Posterior vena cava (tissue), 2 donors: ENCODE measurements at places on chromosomes 6 and 20. TPM values are rescaled to one million over a fixed set of nuclear protein-coding genes. Genes with fewer than 3 reads are reported as not detected.

- DNase-seq, result no peak
Measured at GRCh38 chr6:84569882-84570281, 194.5 kb downstream of the TBX18 start.

DNA sequence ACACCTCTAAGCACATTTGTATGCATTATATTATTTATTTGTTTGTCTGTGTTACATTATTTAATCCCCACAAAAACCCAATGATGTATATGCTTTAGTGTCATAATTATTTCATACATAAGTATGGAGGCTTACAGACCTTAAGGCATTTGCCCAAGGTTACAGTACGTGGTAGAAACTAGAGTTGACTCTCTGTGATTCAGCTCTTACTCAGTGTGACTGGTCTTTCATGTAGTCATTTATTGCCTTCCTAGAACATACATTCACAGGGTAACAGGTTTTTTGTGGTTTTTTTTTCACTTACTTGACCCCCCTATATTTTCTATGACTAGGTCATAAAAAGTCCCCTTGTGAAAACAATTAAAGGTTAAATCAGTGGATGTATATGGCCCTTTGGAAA is 566.8 kb downstream of the TFAP2A start:
- DNase-seq, result no peak

DNA sequence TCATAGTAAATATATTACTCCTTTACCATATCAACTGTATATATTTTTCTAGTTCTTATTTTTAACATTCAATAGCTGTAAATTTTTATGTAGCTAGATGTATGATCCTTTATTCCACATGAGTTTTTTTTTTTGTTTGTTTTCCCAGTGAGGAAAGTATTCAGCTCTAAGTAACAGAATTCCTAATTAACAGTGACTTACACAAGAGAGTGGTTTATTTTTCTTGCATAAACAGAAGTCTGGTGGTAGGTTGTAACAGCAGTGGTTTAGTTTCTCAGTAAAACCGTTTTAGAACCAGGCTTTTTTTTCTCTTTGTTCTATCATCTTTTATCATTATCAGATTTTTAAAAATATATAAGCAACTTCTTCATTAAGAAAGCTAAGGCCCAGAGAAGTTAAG is 116.9 kb upstream of the FLRT3 start:
- no peak for DNase-seq

- no peak for DNase-seq
Measured at GRCh38 chr6:127606131-127606562, 29.2 kb downstream of the C6orf58 start.

DNA sequence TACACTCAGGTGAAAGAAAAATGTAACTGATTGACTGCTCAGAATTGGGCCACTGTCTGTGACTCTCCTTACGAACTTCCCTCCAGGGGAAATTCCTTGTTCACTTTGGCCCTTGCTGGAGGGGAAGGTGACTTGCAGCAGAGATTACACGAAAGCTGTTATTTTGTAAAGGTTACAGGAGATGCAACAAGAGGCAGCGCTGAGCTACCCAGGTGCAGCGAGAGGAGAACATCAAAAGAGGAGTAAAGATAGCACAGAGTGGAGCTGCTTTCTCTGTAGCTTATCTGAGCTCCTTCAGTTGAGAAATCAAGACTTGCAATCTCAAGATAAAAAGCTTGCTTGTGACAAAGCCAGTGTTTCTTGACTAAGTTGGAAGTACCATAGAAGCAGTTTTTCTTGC is 144.6 kb downstream of the ARHGAP18 start:
- no peak for DNase-seq

DNA sequence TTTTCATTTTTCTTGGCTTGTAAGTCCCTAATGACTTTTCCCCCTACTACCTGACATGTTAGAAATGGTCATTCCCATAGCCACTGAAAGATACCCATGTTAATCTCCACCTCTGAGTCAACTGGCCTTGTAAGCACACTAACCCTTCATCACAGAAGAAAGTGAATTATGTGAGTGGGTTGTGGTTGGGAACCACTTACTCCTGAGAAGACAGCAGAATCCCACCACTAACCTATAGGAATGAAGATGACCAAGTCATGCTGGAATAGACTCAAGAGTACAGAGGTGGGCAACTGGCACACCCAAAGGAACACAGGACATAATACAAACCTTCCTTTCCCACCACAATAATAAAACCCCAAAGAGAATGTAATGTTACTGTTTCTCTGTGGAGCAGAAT is 30.1 kb downstream of the RAMACL start:
- DNase-seq, result no peak

DNA sequence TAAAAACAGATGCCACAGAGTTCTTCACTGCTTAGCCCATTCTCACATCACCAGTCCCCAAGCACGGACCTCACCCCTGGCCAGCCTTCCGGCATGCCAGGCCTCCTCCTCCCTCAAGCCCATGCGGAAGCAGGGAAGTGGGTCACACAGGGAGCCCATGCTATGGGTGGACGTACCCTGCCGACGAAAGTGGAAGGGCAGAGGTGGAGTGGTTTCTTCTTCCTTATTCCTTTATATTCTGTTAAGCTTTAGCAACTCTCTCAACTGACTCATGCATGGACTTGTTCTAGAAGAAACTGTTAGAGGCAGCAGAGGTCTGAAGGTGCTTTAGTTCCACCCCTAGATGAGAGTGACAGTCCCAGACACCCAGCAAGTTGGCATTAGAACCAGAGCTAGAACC is 118.6 kb downstream of the LY86 start:
- no peak for DNase-seq

GRCh38 chr20:8901237-8902025 is 167.5 kb upstream of the PLCB4 start:
- DNase-seq, result peak; percentile 88

GRCh38 chr6:110387986-110388385 is 27.4 kb downstream of the DDO start:
- no peak for DNase-seq

GRCh38 chr6:134757911-134758361 is 192.0 kb downstream of the ALDH8A1 start:
- no peak for DNase-seq

GRCh38 chr6:15244620-15245360 is 1.1 kb upstream of the JARID2 start:
- peak; percentile 94 for DNase-seq

- no peak for DNase-seq
Measured at GRCh38 chr20:56945057-56945456, 316.0 kb downstream of the TFAP2C start.

DNA sequence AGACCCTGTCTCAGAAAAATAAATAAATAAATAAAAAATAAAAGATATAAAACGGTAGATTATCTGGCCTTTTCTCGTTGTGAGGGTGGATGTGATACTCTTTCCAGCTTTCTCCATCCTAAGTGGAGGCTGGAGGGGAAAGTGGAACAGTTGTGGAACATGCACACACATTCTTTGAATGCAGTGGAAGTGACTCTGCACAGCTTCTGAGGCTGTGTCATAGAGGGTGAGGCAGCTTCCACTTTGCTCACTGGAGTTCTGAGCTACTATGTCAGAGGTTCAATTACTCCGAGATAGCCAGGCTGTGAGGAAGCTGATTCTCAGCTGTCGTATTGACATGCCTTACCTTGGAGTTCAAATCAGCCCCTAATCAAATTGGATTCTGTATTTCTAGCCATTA is 82.2 kb downstream of the CHMP4B start:
- peak; percentile 23 for DNase-seq

GRCh38 chr6:140850438-140850837 is 1282.3 kb upstream of the GJE1 start:
- DNase-seq, result no peak

DNA sequence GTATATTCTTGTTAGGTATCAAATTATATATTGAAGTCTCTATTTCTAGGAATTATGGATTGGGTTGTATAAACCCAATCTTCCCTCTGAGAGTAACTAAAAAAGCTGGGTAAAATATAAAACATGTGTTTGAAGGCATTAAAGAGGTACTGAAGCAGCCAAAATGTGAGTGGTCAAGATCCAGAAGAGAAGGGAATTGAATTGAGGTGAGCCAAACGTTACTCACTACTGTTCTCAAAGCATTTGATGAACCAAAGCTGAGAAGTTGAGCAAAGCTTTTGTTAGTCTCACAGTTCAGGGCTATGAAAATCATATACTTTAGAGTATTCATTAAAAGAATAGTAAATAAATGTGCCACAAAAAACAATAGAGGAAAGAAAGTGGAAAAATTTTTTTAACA is 365.8 kb downstream of the BCKDHB start:
- no peak for DNase-seq

DNA sequence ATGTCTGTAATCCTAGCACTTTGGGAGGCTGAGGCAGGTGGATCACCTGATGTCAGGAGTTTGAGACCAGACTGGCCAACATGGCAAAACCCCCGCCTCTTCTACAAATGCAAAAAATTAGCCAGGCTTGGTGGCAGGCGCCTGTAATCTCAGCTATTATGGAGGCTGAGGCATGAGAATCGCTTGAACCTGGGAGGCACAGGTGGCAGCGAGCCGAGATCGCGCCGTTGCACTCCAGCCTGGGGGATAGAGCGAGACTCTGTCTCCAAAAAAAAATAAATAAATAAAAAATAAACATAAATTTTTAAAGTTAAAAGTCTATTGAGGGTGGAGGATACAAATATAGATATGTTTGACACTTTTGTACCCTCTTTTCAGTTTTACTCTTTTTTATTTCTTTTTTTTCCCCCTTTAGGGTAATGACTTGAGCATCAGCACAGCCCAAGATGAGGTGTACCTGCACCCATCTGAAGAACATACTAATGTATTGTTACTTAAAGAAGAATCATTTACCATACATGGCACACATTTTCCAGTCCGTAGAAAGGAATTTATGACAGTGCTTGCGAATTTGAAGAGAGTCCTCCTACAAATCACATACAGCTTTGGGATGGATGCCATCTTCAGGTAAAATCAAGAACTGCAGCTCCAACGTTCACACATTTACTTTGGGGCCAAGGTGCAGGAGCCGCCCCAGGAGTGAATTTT is 368.9 kb downstream of the LAMA2 start:
- DNase-seq, result peak; percentile 60

DNA sequence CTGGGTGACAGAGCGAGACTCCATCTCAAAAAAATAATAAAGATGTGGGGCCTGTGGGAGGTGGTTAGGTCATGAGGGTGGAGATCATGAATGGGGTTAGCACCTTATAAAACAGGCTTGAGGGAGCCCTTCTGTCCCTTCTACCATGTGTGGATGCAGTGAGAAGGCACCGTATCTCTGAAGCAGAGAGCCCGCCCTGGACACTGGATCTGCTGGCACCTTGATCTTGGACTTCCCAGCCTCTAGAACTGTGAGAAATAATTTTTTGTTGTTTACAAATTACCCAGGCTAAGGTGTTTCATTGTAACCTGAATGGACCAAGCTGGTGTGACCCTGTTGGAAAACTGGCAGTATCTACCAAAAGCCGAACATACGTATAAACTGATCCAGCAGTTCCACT is 15.7 kb upstream of the PANK2 start:
- no peak for DNase-seq

DNA sequence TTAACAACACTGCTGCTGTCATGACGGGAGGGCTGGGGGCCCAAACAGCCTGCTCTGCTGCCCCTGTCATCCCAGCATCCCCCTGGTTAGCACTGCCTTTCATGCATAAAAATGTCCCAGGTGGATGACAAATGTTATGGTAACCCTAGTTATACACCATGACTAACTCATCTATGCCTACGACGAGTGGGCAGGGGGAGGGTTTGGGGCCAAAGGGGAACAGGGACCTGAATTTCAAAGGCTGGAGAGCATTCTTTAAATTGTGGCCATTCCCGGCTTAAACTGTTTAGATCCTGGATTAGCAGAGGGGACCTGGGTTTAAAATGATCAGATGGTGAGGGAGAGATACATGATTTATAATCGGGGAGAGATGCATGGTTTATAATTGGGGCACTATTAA is 24.4 kb downstream of the GNAS-AS1 start:
- DNase-seq, result peak; percentile 42

DNA sequence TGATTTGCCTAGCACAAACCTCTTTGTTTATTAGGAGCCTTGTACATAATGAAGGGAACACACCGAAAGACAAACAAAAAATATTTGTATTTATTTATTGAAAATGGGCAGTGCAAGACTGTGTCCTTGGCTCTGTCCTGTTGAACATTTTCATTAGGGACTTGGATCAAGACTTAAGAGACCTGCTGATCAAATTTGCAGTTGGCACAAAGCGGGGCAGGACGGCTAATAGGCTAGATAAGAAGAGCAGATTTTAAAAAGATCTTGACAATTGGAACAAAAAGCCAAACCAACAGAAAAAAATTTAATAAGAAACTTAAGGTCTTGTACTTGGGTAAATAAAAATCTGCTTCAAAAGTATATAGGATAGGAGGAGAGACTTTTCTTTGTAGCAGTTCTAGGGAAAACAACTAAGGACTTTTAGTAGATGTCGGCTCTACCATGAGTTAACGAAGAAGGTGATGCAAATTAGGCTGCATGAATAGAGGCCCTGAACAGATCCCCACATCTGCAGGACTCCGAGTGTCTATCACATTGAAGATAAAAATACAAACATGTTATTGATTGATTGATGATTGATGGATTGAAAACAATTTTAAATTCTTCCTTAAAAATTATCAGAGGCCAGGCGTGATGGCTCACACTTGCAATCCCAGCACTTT is 124.1 kb upstream of the SPACA1 start:
- DNase-seq, result no peak

- no peak for DNase-seq
Measured at GRCh38 chr20:9609887-9610502, 95.6 kb downstream of the LAMP5 start.

DNA sequence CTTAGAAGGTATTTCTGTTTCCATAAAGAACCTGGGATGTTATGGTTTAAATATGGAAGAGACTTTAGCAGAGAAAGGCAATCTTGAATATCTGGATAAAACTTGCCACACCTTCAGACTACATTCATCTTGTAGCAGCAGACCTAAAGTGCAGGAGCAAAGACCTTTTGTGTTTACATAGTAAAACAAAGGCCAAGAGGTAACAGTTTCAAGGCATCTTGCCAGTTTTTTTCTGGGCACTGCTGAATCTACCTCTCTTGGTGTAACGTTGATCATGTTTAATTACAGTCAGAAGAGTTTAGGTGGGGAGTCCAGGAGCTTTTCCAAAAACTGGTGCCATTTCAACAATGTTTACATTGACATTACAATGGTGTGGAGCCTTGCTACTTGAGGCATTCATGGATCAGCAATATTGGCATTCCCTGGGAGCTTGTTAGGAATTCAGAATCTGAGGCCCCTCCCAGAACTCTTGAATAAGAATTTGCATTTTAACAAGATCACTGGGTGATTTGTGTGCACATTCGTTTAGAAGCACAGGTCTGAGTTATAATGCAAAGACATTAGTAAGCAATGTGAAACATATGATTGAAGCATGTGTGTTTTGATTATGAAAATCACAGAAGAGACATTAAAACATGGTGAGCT is 94.5 kb downstream of the F13A1 start:
- DNase-seq, result no peak

DNA sequence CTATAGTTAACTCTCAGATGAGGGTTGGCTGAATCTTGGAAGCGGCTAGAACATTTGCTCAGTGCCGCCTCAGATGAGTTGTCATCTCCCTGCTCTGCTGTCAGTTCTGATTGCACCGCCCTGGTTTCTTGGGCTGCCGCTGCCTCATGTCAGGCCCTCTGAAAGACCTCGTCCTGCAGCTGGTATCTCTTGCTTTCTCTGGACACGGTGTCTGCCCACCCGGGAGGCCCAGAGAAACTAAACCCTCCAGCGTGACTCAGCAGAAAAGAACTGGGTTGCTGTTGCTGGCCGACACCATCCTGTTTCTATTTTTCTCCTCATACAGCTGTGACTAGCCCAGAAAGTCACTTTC is 355.4 kb downstream of the CD83 start:
- DNase-seq, result no peak

The SLA2 gene
- 0.46 TPM for total RNA-seq

The LY86 gene
- total RNA-seq, result 7.4 TPM

The SLC35D3 gene
- not detected for total RNA-seq

The MEP1A gene
- not detected for total RNA-seq

The GSTA1 gene
- not detected for total RNA-seq

The BHLHE23 gene
- not detected for total RNA-seq

The TREM1 gene
- total RNA-seq, result 4.0 TPM

The COL19A1 gene
- total RNA-seq, result 0.14 TPM
